ENCODE measurements at places on chromosomes 3 and 15.

DNA sequence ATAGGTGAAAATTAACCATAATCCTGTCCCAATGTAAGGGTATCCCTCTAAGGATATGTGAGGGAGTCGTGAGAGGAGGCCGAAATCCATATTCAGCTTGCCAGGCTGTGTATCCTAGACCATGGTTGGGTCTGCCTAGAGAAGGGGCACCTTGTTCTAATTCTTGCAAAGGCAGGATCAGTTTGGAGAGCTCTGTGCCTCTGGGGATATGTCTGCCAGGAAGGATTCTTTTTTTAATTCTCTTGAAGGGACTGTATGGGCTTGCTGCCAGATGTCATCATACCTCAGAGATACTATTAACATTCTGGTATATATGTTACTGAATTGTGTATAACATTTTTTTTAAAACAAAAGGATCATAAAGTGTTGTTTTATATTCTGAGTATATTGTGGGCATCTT, 2.4 kb downstream of the ATP1B3 start:
- DNase-seq: no peak

GRCh38 chr3:157318639-157319288, 117.9 kb upstream of the PTX3 start:
- no peak for DNase-seq

- no peak for DNase-seq
Measured at GRCh38 chr3:131174752-131175151, 148.1 kb downstream of the NEK11 start.

DNA sequence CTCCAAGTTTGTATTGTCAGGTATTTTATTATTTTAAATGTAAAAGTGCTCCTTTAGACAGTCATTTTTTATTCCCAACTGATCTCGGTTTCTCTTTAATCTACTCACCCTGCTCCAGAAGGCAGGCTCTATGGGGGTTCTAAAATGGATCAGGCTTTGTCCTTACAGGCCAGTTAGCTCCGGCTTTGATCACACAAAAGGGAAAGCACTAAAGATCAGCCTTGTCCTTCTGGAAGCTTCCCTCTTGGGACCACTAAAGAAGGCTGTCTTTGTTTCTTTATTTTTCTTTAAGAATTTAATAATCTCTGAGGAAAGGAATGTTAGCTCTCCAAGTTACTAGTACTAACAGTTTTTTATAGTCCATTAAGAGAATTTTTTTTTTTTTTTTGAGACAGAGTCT, 560.5 kb upstream of the ZNF717 start:
- no peak for DNase-seq

DNA sequence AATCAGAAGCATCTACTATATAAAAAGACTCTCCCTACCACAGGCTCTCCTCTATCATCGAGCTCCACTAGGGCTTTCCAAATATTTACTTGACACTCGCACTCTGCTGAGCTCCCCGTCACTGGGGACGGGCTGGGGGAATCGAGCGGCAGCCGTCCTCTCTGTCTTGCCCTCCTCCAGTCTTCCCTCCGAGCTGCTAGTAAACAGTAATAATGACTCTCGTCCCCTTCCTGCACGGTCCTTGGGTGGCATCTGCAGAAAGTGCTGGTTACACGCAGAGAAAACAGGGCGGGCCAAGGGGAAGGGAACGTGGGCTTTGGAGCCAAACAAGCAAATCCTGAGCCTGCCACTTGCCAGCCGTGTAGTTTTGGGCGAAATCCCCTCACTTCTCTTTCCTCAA, 96.6 kb downstream of the LRIG1 start:
- DNase-seq: no peak

GRCh38 chr15:74027688-74028087, 33.2 kb downstream of the PML start:
- no peak for DNase-seq

DNA sequence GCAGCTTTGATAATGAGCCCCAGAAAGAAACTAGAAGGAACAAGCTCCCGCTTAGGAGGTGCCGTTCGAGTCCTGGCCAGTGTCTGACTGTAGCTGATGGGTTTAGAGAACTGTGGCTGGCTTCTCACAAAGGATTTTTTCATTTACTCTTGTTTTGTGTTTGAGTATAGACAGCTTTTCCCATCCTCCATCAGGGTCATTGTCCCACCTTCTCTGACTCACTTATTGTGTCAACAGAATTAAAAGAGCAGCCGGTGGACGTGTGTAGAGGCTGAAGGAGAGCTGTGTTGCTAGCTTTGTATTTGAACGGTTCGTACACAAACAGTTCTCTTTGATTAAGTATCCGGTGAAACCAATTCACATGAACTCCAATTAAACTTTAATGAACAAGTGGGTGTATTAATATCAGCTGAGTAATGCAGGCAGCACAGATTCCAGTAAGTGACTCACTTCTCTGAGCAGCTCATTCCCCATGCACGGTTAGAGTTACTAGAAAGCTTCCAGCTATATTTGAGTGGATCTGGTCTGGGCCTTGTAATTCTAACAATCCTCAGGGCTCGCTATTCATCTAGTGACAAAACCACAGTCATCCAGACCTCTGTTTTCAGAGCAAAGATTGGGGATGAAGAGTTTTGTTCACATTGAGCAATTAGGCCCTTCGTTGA, 141.0 kb downstream of the LPP start:
- no peak for DNase-seq

DNA sequence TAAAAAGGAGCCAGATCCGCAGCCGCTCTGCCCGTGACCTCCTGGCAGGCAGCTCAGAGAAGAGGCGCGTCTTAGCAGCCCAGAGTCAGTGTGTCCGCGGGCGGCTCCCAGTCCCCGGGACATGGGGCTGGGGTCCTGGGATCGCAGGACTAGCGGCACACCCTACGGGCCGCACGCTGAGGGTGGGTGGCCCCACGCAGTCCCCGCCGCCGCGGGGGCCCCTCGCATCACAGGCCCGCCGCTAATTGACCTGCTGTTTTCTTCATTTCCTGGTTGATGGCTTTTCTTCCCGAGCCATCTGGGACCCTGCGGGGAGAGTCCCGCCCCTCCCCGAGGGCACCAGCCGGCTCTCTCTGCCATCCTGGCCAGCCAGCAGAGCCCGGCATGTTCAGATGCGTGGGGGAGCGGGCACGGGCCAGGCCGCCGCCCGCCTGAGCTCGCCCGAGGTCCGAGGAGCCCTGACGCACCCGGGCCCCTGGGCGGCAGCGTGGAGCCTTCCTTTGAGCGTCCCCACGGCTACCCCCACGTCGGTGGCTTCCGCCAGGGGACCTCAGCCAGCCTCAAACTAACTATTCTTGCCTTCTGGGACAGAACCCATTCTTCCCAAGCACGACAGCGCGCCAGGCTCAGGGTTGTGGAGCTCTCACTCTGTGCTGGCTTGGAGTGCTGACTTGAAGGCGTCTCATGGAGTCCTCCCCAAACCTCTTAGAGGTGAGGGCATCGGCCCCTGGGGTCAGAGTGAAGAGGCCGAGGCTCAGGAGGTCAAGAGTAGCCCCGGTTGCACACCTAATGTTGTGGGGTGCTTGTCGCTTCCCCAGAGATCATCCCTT, 34.6 kb upstream of the CACNA2D3 start:
- no peak for DNase-seq

GRCh38 chr15:62352817-62353216, 187.7 kb upstream of the C2CD4B start:
- DNase-seq: no peak

- DNase-seq: no peak
Measured at GRCh38 chr3:117443014-117443413, 733.4 kb downstream of the TUSC7 start.

DNA sequence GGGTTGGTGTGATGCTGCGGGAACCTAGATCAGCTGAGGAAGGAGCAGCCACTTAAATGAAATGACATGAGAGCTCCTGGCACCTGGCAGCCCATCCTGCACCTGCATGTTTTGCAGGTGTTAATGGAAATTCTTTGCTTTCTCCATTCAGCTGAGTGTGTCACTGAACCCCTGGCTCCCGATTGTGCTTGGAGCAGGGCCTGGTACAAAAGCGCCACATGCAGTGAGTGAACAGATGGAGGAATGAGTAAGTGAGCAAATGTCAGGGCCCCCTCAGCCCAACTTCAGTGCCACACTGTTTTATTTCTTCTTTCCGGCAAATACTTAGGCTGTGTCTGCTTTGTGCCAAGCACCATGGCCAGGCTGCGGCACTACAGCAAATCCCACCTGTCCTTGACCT, 132.2 kb downstream of the ASB7 start:
- DNase-seq: no peak

DNA sequence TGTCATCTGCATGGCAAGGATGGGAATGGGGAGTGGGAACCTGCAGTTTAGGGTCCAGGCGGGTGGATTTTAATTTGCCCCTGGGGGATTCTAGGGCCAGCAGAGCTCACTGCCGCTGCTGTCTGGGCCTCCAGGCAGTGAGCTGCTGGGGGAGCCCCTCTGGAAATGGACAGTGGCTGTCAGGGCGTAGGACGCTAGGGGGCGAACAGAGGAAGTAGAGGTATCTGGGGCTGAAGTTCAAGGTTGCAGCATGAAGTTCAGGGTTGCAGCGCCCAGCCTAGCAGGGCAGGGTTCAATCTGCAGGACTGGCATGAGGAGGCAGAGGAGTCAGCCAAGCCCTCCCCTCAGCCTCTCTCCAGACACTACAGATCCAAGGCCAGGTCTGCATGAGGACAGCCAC, 49.5 kb downstream of the APBA2 start:
- peak; percentile 62 for DNase-seq

- DNase-seq: no peak
Measured at GRCh38 chr3:29312960-29313452, 32.1 kb downstream of the RBMS3 start.

DNA sequence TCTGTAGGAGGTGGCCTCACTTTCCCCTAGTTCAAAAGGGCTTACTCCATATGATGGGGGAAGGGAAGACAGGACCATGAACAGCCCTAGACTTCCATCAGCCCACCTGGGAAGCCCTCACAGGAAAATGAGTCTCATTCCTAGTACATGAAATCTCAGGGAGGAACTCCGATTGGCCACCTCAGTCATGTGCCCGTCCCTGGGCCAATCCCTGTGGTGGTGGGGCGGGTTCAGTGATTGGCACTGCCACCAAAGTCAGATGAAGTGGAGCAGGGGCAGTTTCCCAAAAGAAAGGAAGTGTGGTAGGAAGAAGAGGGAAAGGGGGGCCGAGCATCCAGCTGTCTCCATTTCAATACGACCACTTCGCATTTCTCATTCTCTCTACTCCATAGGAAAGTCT, 25.9 kb upstream of the GP9 start:
- no peak for DNase-seq

- no peak for DNase-seq
Measured at GRCh38 chr3:100902572-100902971, 90.6 kb downstream of the ABI3BP start.

DNA sequence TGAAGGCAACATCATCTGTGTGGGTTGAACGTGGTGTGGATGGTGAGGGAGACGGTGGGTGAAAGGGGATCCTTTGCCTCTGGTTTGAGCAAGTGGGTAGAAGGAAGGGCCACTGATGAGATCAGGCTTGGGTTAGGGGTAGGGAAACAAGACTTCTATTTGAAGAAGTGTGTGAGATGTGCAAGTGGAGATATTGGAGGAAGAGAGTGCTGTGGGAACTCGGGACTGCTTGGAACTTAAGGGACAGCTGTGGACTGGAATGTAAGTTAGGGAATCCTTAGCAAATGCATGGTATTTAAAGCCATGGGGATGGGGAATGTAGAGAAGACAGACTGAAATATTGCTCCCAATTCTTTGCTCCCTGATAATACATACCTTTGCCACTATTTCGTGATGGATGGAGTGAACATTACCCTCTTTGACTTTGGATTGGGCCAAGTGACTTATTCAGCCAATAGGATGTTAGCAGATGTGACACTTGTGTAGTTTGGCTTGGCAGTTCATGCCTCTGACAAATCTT, 30.2 kb upstream of the AMOTL2 start:
- no peak for DNase-seq

DNA sequence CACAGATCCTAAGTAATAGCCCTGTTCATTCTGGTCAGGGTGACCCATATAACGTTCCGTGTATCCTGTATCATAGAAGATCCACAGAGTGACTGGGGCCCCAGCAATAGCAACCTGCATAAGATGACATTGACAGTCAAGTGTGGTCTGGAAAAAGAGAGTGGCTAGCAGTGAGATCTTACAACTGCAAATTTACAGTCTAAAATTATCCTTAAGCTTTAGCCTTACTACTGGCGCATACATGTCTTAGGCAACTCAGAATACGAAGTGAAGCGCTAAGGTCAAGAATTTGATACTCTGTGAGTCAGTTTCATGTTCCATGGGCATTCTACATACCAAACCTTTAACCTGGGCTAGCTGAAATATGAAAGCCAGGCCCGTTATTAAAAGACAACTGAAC, 29.2 kb upstream of the IGDCC4 start:
- no peak for DNase-seq

DNA sequence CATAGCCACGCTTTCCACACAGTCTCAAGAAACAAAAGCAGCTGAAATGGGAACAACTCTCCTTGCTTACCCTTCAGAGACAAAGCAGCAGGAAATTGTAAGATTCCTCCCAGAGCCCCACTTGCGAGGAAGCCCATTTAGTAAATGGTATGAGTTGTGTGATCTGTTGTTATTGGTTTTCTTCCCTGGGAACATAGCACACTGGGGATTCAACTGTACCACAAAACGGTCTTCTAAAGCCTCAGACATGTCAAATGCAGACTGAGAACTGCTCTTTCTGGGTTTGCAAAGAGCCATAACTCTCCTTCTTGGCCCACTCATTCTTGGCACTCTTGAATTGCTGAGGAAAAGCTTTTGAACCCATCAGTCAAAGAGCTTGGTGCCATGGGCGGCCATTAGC, 101.0 kb upstream of the COL8A1 start:
- no peak for DNase-seq

DNA sequence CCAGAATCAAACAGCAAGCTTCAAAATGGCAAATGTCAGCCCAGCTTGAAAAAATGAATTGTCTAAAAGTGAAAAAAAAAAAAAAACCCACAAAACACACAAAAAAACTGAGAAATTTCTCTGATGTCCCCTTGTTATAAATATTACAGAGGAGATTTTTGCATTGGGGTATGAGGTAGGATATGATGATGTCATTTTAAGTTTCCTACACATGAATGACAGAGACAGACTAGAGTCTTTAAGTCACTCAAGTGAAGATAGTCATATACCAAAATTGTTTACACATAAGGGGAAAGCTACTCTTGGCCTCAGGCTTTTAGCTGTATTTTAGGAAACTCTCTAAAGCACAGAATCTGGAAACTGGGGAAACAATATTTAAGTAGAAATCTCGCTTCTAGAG, 32.9 kb downstream of the TIMP4 start:
- no peak for DNase-seq

GRCh38 chr3:111197485-111197884, 125.9 kb downstream of the NECTIN3 start:
- no peak for DNase-seq

- no peak for DNase-seq
Measured at GRCh38 chr3:191696348-191696747, 235.4 kb downstream of the PYDC2 start.

GRCh38 chr15:64813075-64813474, 12.4 kb downstream of the PIF1 start:
- no peak for DNase-seq

GRCh38 chr3:191336833-191337232, 6.5 kb upstream of the UTS2B start:
- no peak for DNase-seq

- no peak for DNase-seq
Measured at GRCh38 chr3:99544786-99545281, 93.6 kb upstream of the COL8A1 start.

- no peak for DNase-seq
Measured at GRCh38 chr3:120410541-120410940, 40.3 kb downstream of the FSTL1 start.
